ENCODE measurements at places on chromosomes 2 and 18. TPM values are rescaled to one million over a fixed set of nuclear protein-coding genes. Genes with fewer than 3 reads are reported as not detected.

FZD7 gene
- 11.6 TPM for total RNA-seq

NPAS2 gene
- total RNA-seq = 13.2 TPM

INHA gene
- 0.26 TPM for total RNA-seq

ABHD1 gene
- total RNA-seq = 0.22 TPM

AFG3L2 gene
- total RNA-seq = 44.3 TPM

Data from articular chondrocyte of knee joint (primary cell).